ENCODE measurements at places on chromosomes 12 and 14.

- no peak for DNase-seq
Observed at GRCh38 chr14:84806622-84807021, 723.3 kb upstream of the FLRT2 start.

GRCh38 chr12:97560350-97560749, 97.7 kb downstream of the RMST start:
- no peak for DNase-seq

DNA sequence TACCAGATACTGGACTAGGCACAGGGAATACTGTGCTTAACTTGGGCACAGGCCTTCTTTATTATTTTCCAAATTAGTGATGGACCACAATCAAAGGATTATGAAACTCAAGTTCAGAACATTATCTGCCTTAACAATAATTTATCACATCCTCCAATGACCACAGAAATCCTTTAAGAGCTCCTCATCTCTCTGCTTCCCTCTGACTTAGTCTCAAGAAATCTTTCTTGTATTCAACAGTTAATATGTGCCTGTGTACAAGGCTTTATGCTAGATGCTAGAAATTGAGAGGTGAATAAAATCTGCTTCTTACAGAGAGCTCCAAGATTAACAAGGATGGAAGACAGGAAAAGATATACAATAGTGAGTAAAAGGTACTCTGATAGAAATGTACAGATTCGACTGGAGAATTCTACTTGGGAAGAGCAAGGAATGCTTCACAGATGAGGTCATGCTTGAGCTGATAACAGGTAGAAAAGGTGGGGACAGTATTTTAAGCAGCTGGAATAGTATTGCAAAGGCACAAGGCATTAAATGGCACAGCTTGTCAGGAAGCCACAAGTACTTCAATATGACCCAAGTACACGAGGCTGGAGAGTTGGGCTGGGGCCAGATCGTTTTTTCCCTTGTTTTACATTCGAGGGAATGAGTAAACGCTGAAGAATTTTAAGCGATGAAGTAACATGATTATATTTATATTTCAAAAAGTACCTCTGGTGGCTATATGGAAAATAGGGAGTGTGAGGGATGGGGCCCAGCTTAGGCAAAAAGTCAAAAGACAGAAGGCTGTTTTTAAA, 55.1 kb upstream of the ARID2 start:
- DNase-seq, result no peak

DNA sequence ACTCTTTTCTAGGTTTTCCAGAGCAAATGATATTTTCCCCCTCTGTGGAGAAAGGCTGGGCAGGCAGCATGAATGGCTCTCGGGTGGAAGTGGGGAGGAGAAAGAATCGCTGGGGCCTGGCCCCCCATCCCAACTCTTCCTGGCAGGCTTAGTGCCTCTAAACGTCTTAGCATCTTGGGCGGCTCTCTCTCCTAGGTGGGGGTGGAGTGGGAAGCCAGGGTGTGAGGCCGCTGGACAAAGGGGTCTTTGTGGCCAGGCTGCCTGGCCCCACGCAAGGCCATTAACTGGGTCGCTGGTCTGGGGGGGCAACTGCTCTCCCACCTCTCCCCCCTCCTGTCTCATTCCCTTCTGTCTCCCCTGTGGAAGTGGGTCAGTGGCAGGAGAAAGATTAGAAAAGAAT, 4.7 kb downstream of the LRP1-AS start:
- no peak for DNase-seq

- DNase-seq, result no peak
Observed at GRCh38 chr14:79275292-79275655, 936.0 kb downstream of the DIO2 start.

DNA sequence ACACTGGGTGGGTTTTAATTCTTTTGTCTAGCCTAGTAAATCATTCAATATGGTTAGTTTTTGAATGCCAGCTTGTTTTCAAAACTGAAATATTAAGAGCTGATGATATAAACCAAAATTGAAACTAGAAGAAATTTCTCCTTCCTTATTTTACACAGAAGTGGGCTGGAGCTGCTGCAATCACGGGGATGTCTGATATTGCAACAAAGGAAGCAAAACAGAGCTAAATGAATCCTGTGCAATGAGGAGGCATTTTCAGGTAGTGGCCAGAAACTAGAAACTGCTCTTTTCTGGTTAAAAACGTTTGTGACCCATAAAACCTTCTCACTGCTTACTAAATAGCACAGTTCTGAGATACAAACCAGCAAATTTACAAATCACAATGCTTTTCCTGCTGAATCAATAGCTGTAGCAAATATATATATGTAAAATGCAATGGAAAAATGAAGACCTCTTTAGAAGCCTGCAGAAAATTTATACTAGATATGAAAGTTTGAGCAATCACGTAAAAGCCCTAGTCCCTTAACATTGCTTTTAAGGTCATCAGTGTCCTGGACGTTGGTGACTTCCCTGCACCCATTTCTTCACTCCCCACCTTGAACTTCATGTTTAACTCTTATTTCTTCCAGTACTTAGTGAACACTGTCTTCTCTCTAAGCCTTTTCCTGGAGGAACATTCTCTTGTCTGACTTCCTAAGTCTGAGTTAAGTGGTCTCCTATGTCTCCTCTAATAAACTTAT, 15.9 kb upstream of the LRRK2 start:
- no peak for DNase-seq

- no peak for DNase-seq
Observed at GRCh38 chr14:75443203-75443969, 15.6 kb downstream of the JDP2 start.

GRCh38 chr12:22271023-22271422, 63.5 kb downstream of the ST8SIA1 start:
- no peak for DNase-seq

GRCh38 chr14:61257469-61258057, 23.6 kb downstream of the TMEM30B start:
- DNase-seq, result no peak

- DNase-seq, result no peak
Observed at GRCh38 chr14:100110816-100111215, 45.6 kb downstream of the EVL start.

DNA sequence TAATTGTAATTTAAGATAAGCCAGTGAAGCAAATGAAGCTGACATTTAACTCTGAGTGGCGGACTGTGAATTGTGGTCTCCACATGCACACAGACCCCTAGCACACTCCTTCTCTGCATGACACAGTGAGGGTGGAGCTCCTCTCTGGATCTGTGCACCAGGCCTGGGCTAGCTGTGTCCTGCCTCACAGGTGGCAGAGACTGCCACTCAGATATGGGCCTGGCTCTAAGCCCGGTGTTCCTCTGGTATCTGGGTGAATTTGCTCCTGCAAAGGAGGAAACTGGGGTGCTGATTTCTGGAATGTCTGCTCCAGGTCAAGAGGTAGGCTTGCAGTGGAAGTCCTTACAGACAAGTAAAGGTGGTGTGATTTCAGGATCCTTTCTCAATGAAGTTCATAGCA, 282.4 kb downstream of the FOXN3 start:
- DNase-seq, result no peak

DNA sequence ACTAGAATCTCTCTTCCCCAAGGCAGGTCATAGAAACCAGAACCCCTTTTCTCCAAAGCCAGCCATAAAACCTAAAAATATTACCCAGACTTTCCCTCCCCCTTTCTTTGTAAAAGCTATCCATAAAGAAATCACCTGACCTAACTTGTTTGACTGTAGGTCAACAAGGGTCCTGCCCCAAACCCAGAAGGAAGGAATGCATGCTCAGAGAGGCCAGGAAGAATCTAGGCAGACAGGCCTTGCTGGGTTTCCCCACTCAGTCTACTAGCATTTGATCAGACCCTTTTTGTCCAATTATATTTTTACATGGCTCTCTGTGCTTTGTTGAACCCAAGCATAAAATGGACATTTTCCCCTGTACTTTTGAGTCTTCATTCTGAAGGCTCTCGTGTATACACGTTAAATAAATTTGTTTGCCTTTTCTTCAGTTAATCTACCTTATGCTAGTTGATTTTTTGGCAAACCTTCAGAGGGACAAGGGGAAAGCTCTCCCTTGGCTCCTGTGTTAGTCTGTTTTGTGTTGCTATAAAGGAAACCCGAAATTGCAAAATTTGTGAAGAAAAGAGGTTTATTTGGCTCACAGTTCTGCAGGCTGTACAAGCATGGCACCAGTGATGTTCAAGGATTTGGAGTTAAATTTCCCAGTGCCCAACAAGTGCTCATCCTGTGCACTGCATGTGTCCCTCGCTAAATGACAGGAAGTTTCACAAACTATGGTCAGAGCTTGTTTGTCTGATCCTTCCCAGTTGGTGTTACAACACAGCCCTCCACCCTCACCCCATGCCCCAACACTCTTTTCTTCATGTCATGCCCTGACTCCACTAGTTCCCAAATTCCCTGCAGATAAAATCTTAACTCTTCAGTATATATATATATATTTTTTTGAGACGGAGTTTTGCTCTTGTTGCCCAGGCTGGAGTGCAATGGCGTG, 14.2 kb upstream of the RASSF3 start:
- no peak for DNase-seq

DNA sequence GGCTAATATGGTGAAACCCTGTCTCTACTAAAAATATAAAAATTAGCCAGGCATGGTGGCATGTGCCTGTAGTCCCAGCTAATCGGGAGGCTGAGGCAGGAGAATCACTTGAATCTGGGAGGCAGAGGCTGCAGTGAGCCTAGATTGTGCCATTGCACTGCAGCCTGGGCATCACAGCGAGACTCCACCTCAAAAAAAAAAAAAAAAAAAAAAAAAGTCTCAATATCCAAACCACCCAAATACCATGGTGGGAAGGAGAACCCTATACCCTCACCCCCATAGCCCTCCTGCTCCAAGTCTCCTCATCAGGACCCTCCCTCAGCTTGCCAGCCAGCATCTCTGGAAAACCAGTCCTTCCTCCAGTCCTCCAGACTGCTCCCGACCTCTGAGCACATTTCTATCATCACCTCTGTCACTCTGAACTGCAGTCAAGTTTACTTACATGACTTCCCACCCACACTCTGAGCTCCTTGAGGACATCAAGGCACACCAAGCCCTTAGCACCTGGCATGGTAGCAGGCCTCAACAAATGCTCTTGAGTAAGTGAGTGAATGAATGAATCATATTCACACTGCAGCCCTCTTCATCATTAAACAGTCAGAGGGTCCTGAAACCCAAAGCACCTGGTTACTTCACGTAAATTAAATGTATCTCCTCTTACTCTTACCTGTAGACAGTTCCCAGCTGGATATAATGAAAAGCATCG, 35.2 kb downstream of the NT5DC3 start:
- DNase-seq, result no peak

GRCh38 chr14:20578784-20579502, 8.9 kb downstream of the RNASE11 start:
- DNase-seq, result no peak

DNA sequence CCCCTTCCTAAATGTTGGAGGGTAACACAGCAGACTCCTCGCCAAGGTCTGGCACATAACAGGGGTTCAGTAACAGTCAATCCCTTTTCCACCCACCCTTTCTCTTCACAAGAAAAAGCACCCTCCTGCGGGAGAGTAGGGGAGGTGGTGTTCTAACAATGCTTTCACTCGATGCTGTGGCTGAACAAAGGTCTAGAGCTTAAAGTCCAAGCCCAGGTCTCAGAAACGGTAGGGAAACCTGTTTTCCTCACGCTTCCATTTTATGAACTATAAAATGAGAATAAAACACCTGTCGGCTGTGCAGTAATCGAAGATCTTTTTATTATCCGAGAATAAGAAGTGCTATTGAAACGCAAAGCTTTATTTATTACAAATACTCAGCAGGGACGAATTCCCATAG, 20.9 kb upstream of the CACNA2D4 start:
- no peak for DNase-seq

- no peak for DNase-seq
Observed at GRCh38 chr12:67761566-67761965, 113.0 kb downstream of the DYRK2 start.

- DNase-seq, result no peak
Observed at GRCh38 chr12:94595152-94595551, 55.2 kb downstream of the TMCC3 start.

GRCh38 chr12:27185234-27186021, 58.7 kb upstream of the STK38L start:
- no peak for DNase-seq

GRCh38 chr14:85380881-85381280, 149.1 kb upstream of the FLRT2 start:
- no peak for DNase-seq

DNA sequence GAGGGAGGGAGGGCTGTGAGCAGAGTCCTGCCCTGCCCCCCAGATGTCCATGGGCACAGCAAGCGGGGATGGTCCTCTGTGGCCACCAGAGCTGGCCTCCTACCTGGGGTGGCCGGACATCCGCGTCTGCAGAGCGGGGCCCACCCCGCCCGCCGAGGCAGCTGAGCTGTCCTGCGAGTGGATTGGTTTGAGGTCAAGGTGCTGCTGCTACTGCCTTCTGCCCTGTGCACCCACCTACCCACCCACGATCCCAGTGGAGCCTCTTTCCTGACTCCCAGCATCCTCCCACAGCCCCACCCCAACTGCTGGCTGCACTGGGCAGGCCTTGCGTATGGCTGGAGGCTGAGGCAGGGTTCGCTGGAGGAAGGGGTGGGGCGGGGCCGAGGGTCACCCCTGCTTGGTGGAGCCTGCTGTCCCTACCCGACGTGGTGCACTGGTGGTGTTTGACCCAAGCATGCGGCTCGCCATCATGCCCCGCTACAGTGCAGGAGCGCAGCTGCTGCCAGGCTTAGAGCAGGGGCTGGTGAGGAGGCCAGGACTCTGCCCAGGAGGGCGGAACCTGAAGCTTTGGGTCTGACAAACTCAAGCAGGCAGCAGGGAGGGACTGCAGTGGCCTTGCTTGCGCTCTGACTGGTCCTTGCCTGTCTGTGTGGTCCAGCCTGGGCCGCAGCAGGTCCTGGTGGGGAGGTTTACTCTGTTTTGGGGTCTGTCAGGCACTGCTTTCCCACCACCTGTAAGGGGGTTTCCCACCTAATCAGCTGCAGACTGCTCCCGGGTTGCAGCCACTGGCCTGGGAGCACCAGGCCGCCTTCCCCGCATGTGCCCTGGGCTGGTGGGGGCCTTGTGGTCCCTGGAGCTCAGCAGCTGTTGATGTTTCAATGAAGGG, 23.7 kb downstream of the CEP170B start:
- DNase-seq, result no peak

DNA sequence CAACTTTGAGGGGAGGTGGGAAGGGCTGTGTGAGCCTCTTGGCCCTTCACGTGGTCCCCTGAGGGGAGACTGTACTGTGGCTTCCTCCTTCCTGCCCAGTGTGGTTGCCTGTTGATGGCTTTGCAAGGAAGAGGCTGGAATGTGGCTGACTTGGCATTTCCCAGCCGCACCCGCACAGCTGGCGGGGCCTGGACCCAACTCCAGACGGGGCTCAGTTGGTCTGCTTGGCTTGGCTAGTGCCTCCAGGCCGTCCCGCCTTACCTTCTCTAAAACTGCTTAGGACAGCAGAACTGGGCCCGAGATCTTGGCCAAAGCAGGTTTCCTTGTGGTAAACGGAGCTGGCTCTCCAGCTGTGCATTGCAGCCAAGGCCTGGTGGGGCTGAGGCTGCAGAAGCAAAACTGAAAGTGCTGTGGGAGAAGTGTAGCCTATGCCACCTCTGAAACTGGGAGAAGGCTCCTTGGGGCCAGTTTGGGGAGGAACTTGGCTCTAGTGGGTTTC, 139.5 kb downstream of the SMOC1 start:
- DNase-seq, result no peak

Data from KG1 (cell line).